ENCODE measurements at places on chromosomes 1 and 21.

GRCh38 chr1:155591770-155592169 lies 18.2 kb upstream of the MSTO1 start:
- H3K27ac ChIP-seq: no peak overlapping the region
- no peaks in the 10 kb centered on the region for H3K27me3 ChIP-seq
- H3K36me3 ChIP-seq: no peaks in the 10 kb centered on the region

GRCh38 chr1:2570332-2570731 lies 14.2 kb downstream of the TNFRSF14 start:
- no peak for DNase-seq
- H3K4me1 ChIP-seq: no peaks in the 10 kb centered on the region
- H3K27me3 ChIP-seq: no peaks in the 10 kb centered on the region

DNA sequence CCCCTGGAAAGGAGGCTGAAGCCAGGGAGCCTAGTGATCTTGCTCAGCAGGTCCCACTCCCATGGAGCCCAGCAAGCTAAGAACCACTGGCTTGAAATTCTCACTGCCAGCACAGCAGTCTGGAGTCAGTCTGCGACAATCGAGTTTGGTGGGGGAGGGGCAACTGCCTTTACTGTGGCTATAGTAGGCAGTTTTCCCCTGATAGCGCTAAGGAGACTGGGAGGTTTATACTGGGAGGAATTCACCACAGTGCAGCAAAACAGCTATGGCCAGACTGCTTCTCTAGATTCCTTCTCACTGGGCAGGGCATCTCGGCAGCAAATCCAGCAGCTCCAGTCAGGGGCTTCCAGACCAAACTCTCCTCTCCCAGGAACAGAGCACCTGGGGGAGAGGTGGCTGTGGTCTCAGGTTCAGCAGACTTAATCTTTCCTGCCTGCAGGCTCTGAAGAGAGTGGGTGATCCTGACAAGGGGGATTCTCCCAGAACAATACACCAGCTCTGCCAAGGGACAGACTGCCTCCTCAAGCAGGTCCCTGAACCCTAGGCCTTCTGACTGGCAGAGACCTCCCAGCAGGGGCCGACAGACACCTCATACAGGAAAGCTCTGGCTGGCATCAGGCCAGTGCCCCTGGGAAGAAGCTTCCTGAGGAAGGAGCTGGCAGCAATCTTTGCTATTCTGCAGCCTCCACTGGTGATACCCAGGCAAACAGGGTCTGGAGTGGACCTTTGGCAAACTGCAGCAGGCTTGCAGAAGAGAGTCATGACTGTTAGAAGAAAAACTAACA lies 548.5 kb upstream of the NEGR1 start:
- H3K27ac ChIP-seq: no peak overlapping the region
- no peak overlapping the region for H3K4me3 ChIP-seq
- no peaks in the 10 kb centered on the region for H3K36me3 ChIP-seq
- no peaks in the 10 kb centered on the region for H3K4me1 ChIP-seq

GRCh38 chr1:159229260-159229885 lies 24.7 kb downstream of the ACKR1 start:
- no peaks in the 10 kb centered on the region for H3K27me3 ChIP-seq
- no peak for DNase-seq
- peaks cover 7% of the 10 kb centered on the region for H3K4me1 ChIP-seq
